ENCODE measurements at places on chromosomes 6 and 20.
A peak's percentile ranks its signal among the peaks of the same experiment; 100 is the strongest.

DNA sequence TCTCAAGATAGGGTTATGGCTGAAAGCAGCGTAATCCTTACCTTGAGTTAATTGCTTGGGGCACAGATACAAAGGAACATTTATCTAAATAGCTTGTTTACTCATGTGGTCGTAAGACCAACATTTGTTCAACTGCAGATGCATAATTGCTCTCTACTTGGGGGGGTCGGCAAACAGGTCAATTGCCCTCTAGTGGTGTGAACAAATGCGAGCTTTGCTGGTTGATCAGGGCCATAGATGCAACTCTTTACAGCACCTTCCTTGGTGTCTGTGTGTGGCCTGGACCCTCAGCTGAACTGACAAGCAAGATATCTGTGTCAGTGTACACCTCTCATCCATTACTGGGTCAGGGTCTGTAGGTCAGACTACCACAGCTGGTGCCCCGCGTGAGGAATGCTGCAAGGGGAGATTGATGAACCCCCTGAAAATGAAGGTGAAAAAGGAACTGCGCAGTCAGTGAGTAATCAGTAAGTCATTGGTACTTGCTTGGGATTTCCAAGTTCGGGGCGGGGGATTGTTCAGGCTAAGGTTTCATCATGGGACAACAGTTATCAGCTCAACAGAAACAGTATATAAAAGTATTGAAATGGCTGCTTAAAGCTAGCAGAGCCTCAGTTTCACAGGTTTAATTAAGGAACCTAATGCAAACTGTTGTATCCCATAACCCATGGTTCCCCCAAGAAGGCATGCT lies 24.0 kb downstream of the HLA-DPA1 start:
- DNase-seq: no peak

- DNase-seq: no peak
Measured at GRCh38 chr6:31794866-31795615, 511 bp downstream of the VARS1 start.

- no peak for DNase-seq
Measured at GRCh38 chr20:50919567-50919966, 11.7 kb downstream of the ADNP start.

GRCh38 chr6:16252686-16253299 lies 14.4 kb downstream of the GMPR start:
- no peak for DNase-seq

DNA sequence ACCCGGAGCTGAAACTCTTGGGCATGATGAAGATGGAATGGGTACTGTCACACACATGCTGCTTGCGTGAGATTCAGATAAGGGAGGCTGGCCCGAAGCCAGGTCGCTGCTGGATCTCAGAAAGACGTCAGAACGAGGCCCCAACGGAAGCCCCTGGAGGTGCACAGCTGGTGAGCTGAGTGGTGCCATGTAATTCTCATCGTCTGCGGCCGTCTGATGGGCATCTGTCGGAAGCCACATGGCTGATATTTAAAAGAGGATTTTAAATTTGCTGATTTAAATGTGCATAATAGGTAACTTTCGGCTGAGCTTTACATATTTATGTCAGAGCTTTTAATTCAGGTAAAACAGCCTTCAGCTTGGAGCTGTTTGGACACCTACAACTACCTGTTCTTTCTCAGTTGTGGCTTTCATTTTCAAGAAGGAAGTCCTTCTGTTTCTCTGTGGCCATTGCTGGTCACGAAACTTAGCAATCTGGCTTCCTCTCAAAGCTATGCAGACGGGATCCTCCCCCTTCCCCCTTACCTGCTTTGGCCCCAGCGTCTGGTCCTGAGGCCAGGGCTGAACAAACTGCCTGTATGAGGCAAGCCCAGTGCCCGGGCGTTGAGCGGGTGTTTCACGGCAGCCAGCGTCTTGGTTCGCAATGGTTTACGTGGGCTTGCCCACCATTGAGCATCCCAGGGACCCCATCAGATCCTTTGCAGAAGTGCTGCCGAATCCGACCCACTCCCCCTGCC lies 9.2 kb downstream of the SLCO4A1 start:
- DNase-seq: peak; percentile 90

DNA sequence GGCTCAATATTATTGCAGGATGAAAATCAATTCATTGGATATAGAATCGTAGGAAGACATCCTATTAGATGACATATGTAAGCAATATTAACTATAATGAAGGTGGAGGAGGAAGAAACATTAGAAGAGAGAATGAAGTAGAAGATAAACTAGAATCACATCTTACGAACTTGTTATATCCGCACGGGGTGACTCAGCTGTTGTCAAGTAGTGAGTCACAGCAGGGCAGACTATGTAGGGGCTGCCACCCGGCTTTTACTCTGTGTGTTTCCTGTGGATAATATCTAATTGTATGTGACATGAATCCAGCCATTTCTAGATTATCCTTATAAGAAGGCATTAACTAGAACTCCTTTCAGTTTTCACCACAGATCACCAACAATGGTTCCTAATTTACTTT lies 520.2 kb downstream of the DOK5 start:
- no peak for DNase-seq

All from central memory CD4-positive, alpha-beta T cell (primary cell).